ENCODE measurements at places on chromosomes 2 and 18.

- DNase-seq: no peak
Observed at GRCh38 chr18:26697186-26697884, 149.0 kb upstream of the KCTD1 start.

DNA sequence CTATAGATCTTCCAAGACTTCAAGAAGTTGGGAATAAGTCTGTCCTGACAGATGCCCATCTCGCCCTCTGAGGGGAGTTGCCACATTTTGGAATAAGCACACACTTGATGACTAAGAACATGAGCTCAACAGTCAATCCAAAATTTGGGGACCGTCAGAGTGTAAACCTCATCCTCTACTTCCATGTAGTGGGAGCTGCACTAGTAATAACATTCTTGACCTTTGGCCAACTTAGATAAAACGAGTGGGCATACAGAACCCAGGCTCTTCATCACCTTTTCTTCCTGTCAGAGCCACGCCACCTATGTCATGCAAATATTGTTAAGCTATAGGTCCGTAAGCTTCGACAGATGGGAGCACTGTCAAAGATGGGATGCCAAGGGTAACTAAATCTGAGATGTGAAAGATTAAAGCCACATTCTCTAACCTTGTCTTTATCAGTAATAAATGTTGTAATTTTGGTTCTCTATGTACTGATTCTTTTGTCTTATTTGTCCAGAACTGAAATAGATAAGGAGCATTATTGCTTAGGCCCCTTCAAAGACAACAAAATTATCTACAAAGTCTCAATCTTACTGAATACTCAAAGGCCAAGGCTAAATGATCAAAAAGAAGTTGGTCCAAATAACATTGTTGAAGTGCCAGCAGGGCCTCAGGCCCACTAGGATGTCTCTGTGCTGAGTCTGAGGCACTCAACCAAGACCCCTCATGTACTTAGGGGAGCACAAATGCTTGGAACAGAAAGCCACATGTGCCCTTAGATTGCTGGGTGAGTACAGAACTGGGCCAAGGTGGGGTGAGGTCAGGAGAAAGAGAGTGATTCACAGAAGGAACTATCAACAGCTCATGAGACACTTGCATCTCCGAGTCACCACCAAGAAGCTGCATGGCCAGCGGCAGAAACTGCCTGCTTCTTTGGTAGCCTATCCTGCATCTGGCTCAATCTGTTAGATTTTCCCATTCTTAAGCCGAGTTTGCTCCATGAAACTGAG lies 15.0 kb downstream of the CDH2 start:
- no peak for DNase-seq

DNA sequence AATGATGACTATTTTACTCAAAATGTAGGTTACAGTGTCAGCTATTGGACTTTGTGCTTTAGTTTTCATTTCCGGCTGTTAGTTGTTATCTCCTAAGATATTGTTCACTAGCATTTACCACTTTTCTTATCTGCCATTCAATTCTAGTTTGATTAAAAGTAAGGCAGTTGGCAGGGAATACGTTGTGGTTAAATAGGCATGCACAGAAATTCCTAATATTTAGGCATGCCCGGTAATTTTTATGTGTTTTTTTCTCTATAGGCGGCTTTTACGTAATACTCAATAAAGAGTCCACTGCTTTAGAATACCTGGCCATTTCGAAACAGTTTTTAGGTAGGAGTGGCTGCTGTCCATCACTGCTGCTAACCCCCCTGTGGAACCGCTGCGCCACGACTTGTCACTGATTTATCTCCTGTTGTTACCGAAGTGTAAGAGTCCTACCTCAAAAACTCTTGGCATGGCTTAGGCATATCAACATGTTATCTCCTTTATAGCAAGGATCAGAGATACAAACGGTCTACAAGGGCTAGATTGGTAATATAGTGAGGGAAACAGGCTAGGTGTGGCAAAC lies 39.5 kb downstream of the BABAM2 start:
- DNase-seq: no peak

- no peak for DNase-seq
Observed at GRCh38 chr2:33214857-33215256, 261.6 kb upstream of the RASGRP3 start.

DNA sequence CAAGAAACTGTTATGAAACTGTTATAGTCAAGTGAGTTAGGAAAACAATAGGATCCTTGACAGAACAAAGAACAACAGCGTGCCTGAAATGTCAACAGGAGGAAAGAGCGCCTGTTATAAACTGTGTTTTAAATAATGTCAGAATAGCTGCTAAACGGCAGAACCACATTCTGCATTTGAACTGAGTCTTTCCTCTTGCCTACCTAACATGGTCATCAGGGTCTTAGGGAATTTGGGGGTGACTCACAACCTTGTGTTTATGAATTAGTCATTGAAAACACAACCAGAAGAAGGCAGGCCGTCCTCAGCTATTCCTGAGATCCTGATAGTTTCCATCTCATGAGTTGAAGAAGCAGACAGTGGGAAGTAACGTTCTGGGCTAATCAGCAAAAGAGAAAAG lies 222.0 kb upstream of the FN1 start:
- DNase-seq: no peak

GRCh38 chr2:121155502-121156056 lies 129.4 kb downstream of the TFCP2L1 start:
- DNase-seq: no peak

All from caudate nucleus (tissue), 63 donors.